Stimulated activated CD8-positive, alpha-beta memory T cell treated with anti-CD3 and anti-CD28 coated beads, Interleukin-4, amount 100 ng/mL, for 24 hours (primary cell): ENCODE measurements at places on chromosomes 6 and 20.

DNA sequence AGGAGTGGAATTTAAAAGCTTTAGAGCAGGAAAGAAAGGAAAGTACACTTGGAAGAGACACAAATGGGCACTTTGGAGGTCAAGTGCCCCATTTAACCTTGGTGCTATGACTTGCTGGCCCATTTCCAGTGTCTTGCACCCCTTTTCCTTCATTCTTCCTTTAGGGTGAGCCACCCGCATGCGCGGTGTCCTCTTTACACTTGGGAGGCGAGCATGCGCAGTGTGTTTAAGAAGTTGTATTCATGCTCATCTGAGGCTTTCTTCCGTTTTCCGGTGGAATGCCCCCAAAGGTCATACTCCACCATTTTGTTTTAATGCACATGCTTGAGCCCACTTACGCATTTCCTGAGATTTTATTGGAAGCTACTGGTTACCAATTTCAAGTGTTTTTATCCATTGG is 29.1 kb downstream of the TMEM170B start:
- DNase-seq = no peak

GRCh38 chr20:10034717-10035571 is at the start of gene ANKEF1:
ANKEF1 (plus strand) TSS chr20:10034987; CDS start chr20:10038302, 3,315 bp downstream.
- DNase-seq = peak; percentile 56

GRCh38 chr6:635233-635632 is 21.7 kb downstream of the HUS1B start:
- no peak for DNase-seq

DNA sequence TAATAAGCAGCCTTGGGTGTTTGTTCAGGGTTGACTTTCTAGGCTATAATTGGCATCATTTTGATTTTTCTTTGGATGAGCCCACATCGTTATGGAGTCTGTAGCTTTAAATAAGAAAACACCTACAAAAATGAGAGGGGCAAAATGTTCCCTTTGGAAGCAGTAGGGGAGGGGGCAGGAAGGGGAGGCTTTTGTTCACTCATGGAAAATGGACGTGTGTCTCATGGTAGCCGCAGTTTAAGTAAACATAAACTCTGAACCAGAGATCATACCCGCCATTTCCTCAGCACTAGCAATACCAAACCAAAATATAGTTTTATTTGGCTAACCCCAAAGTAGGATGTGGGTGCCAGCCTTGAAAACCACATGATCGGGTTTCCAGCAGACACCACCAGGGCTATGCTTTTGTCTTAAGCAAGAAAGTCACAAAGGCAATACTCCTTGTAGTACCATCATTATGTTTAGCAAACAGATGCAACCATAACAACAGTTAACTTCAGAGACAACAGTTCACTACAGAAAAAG is 572.5 kb upstream of the JAG1 start:
- DNase-seq = no peak

DNA sequence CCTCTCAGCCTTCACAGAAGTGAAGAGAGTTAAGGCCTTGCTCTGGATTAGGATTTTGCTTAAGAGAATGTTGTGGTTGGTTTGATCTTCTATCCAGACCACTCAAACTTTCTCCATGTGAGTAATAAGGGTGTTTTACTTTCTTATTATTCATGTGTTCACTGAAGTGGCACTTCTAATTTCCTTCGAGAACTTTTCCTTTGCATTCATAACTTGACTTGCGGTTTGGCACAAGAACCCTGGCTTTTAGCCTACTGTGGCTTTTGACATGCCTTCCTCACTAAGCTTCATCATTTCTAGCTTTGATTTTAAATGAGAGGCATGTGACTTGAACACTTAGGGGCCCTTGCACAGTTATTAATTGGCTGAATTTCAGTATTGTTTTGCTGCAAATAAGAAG is 166.1 kb upstream of the OPRM1 start:
- no peak for DNase-seq

DNA sequence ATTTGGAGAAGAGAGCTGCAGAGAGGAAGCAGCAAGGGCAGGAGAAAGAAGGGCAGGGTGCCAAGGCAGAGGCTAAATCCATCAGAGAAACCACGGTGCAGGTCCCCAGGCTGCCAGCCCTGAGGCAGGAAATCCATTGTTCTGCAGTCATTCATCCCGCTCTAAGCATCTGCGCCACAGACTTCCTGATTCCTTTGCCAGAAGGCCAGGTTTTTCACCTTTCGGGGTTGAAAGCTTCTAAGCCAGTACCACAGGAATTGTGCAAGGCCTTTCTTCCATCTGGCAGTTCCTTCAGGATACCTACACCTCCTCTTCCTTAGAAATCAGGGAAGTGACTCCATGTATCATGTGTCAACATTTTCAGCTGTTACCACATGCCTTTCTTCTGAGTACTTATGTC is 45.6 kb downstream of the ADGRF5 start:
- no peak for DNase-seq

GRCh38 chr6:126429866-126430265 is 90.0 kb downstream of the CENPW start:
- no peak for DNase-seq

DNA sequence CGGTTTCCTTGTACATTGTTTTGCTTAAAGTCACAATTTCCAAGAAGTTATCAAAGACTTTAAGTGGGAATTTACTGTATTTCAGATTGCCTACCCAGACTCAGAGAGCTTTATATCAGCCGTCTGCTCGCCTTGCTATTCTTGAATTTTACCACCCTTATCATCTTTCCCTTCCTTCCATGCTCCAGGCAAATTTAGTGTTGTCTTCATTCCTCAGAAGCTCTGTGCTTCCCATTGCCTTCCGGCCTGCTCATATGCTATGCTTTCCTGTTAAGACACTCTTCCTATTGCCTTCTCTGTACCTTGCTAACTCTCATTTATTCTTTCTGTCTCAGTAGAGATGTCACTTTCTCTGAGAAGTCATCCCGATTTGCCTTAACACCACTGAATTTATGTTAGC is 52.1 kb downstream of the CD2AP start:
- DNase-seq = no peak
